Activated CD4-positive, CD25-positive, alpha-beta regulatory T cell treated with anti-CD3 and anti-CD28 coated beads, Interleukin-2, amount 50 U/mL, for 24 hours (primary cell): ENCODE measurements at places on chromosomes 7 and 10.

DNA sequence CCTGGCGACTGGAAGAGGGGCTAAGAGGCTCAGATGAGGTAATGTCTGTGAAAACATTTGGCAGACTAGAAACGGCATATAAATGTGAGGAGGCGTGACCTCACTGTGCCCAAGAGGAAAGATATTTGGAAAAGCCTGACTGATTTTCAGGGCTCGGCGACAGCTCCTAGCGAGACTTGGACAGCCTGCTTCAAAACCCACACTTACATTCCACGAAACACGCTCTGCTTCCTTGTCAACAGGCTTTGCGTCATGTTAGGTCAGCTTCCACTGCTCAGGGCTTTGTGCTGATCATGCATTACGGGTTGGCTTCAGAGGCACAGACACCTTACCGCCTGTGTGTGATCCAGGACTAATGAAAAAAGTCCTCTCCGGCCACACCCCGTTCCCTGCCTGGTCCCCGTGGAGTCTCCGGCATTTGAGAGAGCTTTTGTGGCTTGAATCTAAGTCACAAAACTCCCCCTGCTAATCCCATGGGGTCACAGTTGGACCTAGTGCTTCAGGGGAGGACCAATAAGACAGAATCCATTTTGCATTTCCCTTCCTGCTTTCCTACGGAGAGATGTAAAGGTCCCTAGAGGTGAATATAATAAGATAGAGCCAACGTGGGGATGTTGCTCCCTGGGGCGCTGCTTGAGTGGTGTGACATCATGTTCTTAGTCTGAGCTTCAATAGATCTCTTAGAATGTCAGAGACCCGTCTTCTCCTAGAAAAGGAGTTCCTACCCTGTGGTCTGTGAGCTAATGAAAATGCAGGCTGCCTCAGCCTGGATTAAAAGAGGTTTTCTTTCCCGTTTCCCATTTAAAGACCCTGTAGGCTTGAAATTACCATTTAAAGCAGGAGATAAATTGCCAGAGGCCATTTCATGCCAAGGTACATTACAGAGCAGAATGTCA lies 25.5 kb downstream of the FGFBP3 start:
- no peak for ATAC-seq

DNA sequence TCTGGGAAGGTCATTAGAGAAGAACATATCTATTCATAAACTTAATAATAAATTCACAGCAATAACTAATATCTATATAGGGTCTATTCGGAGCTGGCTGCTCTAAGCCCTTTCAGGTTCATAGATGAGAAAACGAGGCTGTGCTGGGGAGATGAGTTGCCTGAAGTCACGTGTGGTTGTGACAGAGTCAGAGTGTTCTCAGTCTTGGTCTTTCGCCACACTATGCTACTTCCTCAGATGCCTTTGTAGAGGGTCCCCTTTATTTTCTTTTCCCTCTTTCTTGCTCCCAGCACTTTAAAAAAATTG lies 43.7 kb upstream of the FAM180A start:
- no peak for ATAC-seq

GRCh38 chr7:146486519-146486918 lies 369.9 kb downstream of the CNTNAP2 start:
- no peak for ATAC-seq

GRCh38 chr10:86290933-86291615 lies 75.5 kb downstream of the GRID1 start:
- ATAC-seq, result no peak

- no peak for ATAC-seq
Observed at GRCh38 chr7:102873470-102874165, 39.2 kb upstream of the LRRC17 start.

DNA sequence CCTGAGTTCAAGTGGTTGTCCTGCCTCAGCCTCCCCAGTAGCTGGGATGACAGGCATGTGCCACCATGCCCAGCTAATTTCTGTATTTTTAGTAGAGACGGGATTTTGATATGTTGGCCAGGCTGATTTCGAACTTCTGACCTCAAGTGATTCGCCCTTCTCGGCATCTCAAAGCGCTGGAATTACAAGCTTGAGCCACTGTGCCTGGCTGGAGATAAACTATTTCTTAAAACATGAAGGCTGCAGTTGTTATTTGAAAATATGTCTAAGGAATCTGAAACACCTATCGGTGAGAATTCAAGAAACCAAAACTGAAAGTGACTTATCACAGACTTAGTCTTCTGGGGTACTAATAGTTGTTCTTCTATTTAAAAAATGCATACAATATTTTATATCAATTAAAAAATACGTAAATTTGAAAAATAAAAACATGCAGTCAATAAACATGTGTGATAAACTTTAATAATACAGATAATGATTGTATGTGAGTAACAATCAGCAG lies 176.9 kb upstream of the PRSS58 start:
- no peak for ATAC-seq

DNA sequence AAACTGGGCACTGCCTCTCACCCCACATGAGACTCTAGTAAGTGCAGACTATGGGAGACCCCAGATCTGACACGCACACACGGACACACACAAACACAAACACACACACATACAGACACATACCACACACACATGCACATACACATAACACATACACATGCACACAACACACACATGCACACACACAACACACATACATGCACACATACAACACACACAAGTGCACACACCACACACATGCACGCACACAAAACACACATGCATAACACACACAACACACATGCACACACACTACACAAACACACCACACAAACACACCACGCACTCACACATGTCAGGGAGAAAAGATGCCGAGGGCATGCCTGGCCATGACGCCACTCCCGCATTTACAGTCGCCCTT lies 205.5 kb downstream of the TYW1B start:
- ATAC-seq, result no peak

- no peak for ATAC-seq
Observed at GRCh38 chr7:81533931-81534330, 235.9 kb downstream of the HGF start.

GRCh38 chr7:31335884-31336201 lies 4.7 kb downstream of the NEUROD6 start:
- ATAC-seq, result no peak

- ATAC-seq, result no peak
Observed at GRCh38 chr10:78414380-78414779, 380.7 kb downstream of the RPS24 start.

DNA sequence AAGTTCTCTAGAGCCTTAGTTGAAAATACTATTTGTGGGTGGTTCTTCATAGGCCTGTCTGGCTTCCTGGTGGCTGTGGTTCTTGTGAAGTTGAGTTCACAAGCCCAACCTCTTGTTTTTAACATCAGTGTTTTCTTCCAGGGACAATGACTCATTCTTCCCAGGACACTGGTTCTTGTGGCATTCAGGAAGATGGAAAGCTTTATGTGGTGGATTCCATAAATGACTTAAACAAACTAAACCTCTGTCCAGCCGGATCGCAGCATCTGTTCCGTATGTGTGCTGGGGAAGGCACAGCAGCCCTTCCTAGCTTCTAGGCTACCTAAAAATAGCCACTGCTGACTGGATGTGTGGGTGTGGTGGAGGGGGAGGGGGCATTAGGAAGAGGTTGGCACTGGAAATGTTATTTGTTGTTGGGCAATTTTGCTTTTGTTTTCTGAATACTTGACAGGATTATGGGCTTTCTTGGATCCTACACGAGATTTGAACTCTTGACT lies 3.9 kb downstream of the LSMEM1 start:
- ATAC-seq, result no peak
